ENCODE measurements at places on chromosomes 6 and 20.

GRCh38 chr20:53020376-53020775 is 48.2 kb downstream of the TSHZ2 start:
- DNase-seq, result no peak

- peak; percentile 95 for DNase-seq
These were observed at the start of the genes PPIL6 and SMPD2 for GRCh38 chr6:109440331-109441068. Gene PPIL6 (minus strand): TSS chr6:109440628. CDS start chr6:109440590, 38 bp downstream. Gene SMPD2 (plus strand): TSS chr6:109440724. CDS start chr6:109441122, 398 bp downstream.

GRCh38 chr6:93721386-93722048 is 302.2 kb upstream of the EPHA7 start:
- no peak for DNase-seq

DNA sequence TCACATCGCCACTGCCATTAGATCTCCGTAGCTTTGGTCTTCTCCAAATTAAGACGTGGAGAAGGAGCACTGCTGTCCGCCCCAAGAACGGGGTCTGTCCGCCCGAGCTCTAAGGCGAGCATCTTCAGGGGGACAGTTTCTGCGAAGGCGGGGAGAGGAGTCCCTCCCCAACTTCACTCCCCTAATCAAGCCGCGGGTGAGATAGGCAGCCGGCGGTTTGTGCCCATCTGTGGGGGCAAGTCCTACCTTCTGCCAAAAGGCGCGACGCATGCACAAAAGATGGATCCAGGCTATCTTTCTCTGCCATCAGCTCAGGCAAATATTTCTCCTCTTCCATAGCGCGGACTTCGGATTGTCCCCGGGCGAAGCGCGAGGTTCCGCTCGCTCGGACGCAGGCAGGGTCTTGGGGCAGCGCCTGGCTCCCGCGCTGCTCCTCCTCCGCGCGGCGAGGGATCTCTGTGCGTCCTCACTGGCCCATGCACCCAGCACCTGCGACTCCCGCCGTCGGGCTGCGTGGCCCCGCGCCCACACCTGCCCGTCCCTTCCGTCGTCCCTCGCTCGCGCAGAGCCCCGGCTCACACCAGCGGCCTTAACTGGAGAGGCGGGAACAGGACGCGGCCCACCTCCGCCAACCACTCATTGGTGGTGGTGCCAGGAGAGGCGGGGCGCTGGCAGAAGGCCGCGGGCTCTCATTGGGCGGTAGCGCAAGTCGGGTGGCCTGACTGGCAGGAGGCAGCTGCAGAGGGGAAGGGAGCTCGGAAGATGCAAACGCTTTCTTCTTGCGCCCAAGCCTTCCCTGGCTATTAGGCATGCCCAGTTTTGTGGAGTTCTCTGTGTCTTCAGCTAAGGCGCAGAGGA is at the start of gene KHDRBS2:
KHDRBS2 (minus strand) TSS at position 614 of the 858 bp plus-strand sequence.
- DNase-seq, result no peak

DNA sequence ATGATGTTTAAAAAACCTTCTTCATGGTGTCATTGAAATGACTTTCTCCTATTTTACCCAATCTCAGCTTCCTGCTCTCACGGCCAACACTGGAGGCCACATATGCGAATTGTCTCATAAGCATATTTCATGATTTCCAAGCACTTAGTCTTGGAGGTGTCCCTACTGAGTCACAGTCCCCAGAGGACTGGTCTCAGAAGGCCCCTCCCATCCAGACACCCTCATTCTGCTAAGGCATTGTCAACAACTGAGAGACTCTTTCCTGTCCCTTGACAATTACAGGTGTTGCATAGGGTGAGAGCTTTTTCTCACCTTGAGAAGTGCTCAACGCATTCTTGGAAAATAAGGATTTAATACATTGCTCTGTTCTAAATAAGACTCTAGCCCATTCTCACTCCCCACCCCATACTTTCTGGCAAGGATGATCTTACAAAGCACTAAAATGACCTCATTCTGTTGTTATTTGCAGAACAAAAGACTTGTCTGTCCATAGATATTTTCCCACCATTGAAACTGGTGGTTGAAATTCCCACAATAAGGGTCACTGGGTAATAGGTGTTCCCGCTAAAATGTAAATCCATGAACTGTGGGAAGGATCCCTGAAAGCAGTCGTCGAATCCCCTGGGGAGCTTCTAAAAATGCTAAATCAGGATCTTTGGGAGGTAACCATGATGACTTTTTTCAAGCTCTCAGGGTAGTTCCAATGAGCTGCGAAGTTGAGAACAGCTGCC is 32.3 kb upstream of the SLC22A23 start:
- peak; percentile 52 for DNase-seq

GRCh38 chr6:130111031-130111430 is 92.7 kb downstream of the L3MBTL3 start:
- no peak for DNase-seq

GRCh38 chr6:149364557-149364956 is 35.5 kb upstream of the SUMO4 start:
- no peak for DNase-seq

GRCh38 chr20:5834436-5835005 is 84.3 kb downstream of the SHLD1 start:
- no peak for DNase-seq

- no peak for DNase-seq
These were observed 93.6 kb upstream of the SSTR4 start for GRCh38 chr20:22941550-22941949.

DNA sequence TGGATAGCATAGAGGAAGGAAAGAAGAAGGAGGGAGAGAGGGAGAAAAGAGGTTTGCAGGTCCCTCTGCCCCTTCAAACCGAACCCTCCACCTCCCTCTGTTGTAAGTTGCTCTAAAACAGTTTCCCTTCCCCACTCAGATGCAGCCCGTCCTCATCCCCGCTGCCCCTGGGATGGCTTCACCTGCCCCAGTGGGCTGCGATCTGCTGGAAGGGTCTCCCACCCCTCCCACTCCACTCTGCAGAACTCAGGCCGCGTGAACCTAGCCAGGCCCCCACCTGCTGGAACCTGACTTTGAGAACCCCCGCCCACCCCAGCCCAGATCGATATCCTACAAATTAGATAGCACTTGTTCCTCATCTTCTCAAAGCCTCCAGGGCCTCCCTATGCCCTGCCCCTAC is 190.8 kb downstream of the DLL1 start:
- DNase-seq, result no peak

GRCh38 chr6:100620085-100620840 is 155.5 kb upstream of the SIM1 start:
- peak; percentile 54 for DNase-seq

DNA sequence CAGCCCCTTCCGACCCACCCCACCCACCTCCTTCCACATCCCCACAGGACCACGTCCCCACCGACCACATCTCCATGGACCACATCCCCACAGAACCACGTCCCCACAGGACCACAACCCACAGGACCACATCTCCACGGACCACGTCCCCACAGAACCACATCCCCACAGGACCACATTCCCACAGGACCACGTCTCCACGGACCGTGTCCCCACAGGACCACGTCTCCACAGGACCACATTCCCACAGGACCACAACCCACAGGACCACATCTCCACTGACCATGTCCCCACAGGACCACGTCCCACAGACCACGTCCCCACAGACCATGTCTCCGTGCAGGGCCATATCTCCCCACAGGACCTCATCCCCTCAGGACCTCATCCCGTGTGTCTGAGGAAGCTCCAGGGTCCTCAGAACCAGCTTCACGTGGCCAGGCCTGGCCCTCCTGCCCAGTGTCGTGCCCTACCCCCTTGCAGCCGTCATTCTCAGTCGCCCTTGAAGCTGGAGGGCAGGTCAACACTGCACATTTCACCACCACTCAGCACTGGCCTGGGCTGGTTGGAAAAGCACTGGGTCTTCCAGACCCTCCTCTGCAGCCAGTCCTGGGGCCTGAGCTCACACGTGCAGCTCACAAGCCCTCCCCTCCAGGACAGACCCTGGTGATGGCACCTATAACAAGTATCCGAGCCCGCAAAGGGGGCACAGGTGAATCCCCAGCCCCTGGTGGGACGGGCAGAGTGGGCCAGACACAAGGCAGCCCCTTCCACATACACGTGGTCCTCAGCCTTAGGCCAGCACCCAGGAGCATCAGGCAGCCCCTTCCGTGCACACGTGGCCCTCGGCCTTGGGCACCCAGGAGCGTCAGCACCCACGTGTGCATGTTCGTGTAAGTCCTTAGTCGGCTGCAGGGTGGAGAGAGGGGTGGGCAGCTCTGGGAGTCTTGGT is 3.9 kb downstream of the CHRNA4 start:
- no peak for DNase-seq

- DNase-seq, result no peak
These were observed 107.9 kb upstream of the MLIP start for GRCh38 chr6:54003316-54003715.

DNA sequence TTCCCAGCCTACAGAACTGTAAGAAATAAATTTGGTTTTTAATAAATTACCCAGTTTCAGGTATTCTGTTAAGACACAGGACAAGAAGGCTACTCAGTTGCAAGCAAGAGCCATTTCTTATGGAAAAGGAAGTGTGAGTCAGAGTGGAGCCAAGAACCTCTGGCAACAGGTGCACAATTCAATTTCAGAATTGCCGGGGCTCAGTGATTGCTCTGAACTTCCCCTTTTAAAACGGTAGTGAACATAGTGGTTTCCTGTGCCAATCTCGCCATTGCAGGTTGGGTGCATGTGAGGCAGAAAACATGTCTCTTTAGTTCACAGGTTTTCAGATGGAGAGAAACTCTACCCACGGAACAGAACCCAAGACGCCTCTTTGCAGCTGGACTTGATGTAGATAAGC is 16.4 kb downstream of the PIGT start:
- DNase-seq, result no peak

DNA sequence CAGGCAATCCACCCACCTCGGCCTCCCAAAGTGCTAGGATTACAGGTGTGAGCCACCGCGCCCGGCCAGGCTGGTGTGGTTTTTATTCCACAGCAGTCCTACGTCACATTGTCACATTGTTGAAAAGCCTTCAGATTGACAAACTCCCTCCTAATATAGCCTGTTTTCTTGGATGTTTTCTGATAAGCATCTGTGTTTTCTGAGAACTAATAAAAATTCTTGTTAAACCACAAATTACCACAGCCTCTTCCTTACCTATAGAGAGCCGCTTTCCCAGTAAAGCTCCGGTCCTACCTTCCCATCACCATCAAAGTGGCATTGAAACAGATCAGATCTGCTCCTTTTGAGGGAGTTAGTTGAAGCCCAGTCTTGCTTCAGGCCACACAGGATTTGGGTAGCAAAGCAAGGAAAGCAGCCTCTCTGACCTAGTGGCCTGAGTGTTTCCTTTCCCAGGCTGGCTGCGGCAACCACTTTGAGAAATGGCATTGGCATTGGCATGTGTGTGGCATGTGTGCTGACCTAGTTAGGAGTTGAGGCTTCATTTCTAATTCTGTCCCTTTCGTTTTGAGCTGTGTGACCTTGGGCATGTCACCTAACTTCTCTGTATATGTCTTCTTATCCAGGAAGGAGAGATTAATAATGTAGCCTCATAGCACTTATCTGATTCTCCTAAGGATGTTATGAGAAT is 1.7 kb upstream of the PKIG start:
- no peak for DNase-seq

DNA sequence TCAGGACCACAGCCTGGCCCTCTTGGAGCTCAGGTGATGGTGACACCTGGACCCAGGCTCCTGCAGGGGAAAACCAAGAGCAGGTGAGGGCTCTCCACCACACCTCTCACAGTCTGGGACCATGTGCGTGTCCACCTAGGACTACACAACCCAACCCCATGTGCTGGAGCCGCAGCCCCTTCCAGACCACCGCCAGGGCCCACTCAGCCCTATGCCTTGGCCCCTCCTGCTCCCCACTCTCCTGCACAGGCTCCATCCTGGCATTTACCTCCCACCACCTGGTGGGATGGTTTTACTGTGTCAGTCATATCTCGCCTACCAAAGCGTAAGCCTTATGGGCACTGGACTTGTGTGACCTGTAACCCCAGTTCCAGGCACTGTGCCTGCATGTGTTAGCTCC is 13.1 kb upstream of the ADAM33 start:
- DNase-seq, result no peak

DNA sequence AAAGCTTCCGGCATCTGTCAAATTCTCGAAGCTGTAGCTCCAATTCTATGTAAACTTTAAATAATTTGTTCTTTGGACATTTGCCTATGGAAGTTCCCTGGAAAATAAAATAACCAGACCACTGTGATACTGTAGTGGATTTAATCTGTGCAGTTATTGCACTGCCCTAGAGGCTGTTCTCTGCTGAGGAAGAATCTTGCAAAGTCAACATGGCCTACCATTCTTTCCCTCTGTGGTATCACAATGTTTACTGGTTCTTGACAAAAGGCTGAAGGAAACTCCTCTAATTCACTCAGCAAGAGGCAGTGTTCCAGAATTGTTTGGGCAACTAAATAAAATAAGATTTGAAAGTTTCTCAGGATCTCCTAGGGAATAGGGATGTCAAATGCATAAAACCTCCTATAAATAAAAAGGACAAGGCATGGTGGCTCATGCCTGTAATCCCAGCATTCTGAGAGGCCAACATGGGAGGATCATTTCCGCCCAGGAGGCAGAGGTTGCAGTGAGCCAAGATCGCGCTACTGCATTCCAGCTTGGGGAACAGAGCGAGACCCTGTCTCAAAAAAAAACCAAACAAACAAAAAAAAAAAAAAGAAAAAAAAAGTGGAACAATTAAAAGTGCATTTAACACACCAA is 12.4 kb downstream of the CRNKL1 start:
- DNase-seq, result no peak

DNA sequence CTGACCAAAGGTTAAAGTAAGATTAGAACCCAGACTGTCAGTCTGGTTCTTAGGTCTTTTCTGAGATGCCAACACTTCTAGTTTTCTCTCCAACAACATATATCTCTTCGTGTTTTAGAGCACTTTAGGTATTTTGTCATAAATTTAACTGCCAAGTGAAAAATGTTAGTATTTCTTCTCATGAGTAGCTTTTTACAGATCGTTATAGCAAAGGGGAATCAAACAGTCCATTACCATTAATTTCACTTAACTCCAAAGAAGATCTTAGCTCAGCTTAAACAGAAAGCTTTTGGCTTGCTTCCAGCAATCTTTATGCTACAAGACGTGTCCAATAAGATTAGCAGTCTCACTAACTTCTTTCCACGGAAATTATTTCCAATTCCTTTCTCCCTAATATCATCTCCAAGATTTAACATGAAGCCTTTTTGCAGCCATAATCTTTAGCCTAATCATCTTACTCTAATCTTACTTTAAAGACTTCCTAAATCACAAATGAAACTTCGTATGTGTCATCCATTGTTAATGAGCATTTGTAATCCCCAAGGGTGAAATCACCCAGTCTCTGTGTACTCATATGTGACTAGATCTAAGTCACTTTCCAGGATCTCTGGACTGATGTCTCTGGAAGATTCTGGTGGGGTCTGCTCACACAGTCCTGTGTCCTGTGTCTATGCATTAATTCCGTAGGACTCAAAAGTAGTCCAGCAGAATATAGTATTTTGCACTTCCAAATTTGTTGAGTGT is 38.7 kb downstream of the MOXD1 start:
- DNase-seq, result no peak

GRCh38 chr6:32154514-32155161 is 697 bp downstream of the PPT2 start:
- peak; percentile 75 for DNase-seq

DNA sequence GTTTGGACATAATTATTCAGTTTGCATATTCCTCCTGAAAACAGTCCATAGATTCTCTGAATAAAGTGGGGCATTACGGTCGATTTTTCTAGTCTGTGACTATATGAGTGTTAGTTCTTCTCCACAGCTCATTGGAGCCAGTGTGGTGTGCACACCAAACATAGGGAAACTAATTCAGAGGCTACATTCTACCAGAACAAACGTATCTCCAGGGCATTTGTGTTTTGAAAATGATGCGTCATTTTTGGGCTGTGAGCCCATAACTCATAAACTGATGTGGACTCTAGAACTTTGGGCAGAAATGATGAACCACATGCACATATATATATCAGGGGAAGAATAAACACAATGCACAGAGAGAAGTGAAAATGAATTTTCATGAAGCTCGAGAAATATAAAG is 41.8 kb downstream of the C6orf58 start:
- no peak for DNase-seq

GRCh38 chr20:58360936-58361335 is 28.1 kb upstream of the VAPB start:
- no peak for DNase-seq
